Fibroblast of mammary gland (primary cell): ENCODE measurements at places on chromosomes 2 and 18.

GRCh38 chr2:14717131-14717530 is 84.6 kb downstream of the LRATD1 start:
- DNase-seq, result no peak

DNA sequence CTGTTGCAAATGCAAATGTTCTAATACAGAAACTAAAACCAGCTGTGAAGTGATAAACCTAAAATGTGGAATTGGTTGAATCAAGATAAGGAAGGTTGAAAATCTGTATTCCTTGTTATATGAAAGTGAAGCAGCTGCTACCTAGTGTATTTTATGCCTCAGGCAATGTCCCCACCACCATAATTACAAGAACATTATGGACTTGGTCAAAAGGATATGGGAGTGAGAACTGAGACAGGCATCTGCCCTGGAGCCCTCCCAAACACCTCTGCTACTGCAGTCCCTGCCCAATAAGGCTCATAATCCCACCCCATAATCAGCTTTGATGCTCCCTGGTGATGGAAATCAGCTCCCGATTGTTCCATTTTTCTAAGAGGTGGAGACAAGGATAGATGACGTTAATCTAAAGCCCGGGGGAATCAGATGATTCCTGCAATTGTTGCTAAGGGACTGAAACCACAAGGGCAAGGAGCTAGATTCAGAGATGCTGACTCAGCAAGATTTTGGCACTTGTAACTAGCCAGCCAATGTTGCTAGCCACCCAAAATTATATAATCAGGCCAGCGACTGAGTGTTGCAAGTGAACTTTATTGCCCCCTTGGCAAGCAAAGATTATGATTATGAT is 69.5 kb downstream of the EVA1A start:
- DNase-seq, result peak; percentile 89

DNA sequence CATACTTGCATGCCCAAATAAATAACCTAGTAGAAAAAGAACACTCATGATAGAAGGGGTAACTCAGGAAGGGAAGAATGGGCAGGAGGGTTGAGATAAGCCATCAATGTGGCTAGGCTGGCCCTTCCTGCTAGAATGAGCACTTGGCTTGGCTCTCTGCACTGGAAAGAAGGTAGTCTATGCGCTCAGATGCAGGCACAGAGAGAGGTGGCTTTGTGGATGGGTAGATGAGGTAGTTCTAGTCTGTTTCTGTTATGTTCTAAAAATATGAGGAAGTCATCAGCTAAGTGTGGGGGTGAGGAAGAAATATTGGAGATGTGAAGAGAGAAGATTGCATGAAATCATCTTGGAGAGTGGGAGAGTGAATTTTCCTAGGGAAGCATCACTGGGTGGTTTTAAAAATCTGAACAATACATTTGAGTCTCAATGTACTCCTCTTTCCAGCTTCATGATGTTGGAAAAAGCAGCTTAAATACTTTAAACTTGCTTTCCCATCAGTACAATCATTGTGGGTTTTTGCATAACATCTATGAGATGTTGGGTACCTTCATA is 357.1 kb downstream of the CNTNAP5 start:
- no peak for DNase-seq

DNA sequence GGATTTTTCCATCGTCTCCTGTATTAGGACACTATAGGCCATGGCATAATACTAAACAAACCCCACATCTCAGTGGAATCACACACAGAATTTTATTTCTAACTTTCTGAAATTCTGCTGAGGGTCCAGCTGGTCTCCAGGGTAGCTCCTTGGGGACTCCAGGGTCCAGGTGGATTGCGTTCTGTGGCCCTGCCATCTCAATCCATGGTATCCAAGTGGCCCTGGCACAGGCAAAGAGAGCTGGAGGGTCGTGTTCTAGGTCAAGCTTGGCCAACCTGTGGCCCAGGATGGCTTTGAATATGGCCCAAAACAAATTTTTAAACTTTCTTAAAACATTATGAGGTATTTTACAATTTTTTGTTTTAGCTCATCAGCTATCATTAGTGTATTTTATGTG is 134.6 kb downstream of the CTIF start:
- no peak for DNase-seq

DNA sequence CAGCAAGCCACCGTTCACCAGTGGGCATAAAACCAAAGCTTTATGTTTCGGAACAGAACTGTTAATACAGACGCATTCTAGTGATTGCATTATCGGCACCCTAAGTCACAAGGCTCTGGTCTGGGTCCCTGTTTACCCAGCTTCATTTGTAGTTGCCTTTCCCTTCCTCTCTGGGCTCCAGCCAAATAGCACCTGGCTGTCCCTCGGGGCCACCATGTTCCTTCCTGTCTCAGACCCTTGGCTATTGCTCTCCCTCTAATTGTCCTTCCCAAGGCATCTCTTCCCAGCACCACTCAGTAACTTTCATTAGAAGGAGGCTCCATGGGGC is 75.3 kb downstream of the SDC1 start:
- no peak for DNase-seq

- no peak for DNase-seq
Observed at GRCh38 chr18:23927821-23928746, 86.5 kb upstream of the TTC39C start.

DNA sequence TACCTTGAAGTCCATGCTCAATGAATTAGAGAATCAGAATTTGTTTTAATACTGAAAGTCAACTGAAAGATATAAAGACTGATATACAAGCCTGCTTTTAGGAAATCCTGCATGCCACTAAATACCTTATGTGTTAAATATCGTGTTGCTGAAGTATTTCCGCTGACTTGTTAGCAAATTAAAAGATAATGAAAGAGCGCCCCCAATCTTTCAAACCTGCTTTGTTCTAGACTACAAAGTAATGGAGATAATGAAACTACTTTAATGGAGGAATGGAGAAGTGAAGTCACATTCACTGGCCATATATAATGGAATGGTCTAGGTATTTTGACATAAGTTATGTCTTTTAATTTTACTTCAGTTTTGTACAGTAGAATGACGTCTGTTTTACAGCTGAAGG is 95.7 kb downstream of the ASXL3 start:
- DNase-seq, result peak; percentile 3

- no peak for DNase-seq
Observed at GRCh38 chr2:86791573-86791972, 860 bp upstream of the CD8A start.

GRCh38 chr2:85623991-85624390 is 8.0 kb downstream of the USP39 start:
- DNase-seq, result no peak

GRCh38 chr2:99640635-99641151 is 150.9 kb upstream of the REV1 start:
- no peak for DNase-seq

- DNase-seq, result no peak
Observed at GRCh38 chr2:145079641-145080040, 559.7 kb upstream of the ZEB2 start.

- no peak for DNase-seq
Observed at GRCh38 chr2:11831415-11831814, 85.0 kb downstream of the LPIN1 start.

DNA sequence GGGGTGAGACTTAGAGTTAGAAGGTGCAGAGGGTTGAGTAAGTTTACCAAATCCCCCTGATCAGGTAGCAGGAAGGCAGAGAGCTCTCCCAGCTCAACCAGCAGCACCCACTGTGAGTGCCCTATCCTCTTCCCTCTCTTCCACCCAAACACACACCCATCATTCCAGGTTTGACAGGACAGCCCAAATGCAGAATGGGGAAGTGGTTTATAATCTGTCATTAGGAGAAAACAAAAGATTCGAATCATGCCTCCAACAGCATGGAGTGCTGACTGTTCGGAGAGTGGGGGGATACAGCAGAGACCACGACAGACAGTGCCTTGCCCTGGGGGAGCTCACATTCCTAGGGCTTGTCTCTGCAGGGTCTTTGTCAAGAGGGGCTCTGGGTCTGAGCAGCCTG is 11.7 kb downstream of the CXCR2 start:
- no peak for DNase-seq

- no peak for DNase-seq
Observed at GRCh38 chr2:11990576-11990975, 244.1 kb downstream of the LPIN1 start.

DNA sequence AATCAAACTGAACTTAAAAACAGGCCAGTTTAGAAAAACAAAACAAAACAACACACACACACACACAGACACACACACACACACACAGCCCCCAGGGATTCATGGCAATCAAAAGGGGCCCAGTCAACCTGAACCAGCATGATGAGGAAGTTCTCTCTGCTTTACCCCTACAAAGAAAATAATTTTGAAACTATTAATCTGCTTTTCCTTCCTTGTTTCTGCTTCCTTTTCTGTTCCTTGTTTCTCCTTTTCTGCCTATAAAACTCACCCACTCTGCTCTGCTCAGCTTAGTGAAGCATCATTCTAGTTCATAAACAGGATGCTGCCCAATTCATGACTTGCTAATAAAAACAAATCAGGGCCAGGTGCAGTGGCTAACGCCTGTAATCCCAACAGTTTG is 203.1 kb downstream of the RAB3GAP1 start:
- peak; percentile 2 for DNase-seq

DNA sequence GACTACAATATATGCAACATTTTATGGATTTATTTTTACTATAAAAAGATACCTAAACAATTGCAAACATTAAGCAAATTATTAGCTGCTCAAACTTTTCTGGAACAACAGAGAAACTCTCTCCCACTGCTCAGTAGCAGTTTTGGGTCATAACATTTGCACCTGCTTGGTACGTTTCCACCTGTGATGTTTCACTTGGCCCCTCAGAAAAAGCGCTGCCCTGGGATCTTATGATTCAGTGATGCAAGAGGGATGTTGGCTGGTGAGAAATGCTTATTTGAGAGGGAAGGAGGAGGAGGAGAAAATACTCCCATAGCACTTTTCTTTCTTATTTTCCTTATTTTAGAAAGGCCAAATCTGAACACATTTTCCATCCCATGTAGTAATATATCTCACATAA is 9.2 kb downstream of the IRS1 start:
- no peak for DNase-seq

DNA sequence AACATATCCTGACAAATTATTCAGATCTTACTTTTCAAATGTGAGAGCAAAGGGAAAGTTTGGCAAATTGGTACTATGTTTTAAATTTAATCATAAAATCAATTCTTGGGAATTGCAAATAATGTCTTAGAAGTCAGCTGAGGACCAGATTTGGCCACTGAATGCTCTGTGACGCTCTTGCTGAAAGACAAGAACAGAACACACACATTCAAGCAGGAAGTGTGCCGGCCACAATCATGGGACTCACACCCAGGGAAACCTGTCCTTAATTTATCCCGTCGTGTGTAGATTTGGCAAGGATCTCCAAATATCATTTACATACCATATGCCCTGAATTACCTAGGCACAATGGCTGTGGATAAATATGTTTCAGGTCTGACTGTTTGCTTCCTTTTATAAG is 253.1 kb downstream of the TCF4 start:
- DNase-seq, result no peak

- DNase-seq, result no peak
Observed at GRCh38 chr2:157460897-157461296, 17.0 kb upstream of the CYTIP start.

GRCh38 chr2:36354811-36355150 is 797 bp upstream of the CRIM1 start:
- DNase-seq, result no peak

- DNase-seq, result peak; percentile 90
Observed at GRCh38 chr2:10122500-10123280, at the start of gene RRM2. Gene RRM2 (plus strand): TSS chr2:10122739. CDS start chr2:10122799, 60 bp downstream.

DNA sequence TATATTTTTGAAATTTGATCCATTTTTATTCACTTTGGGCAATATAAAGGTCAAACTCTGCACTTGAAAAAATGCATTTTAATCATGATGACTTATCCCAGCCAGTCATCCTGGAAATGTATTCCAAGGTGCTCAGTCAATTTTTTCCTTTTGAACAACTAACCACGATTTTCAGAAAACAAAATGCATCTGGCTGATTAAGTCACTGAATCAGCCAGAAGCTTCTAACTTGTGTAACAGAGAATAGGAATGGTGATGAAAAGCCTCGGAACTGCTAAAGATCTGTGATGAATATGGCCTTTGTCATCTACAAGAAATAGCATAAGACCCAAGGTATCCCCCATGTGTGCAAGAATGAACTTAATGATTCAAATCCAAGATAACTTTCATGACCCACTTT is 572.7 kb downstream of the EPHA4 start:
- DNase-seq, result peak; percentile 12

- DNase-seq, result no peak
Observed at GRCh38 chr2:122389694-122390093, 634.2 kb downstream of the TSN start.

DNA sequence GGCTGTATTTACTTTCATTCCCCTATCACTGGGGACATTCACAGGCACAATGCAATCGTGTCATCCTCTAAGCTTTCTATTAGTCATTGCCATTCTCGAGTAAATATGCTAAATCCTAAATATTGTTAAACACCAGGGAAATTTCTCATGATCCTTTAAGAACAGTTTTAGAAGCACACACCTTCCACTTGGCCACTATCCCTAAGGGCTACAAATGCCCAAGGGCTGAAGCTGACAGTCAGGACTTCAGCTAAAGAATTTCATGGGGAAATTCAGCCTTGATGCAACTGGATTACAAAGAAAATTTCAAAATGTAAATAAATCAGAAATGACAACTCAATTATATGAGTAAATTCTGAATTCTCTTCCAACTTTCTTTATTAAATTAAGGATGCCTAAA is 163.1 kb upstream of the PID1 start:
- DNase-seq, result peak; percentile 51

GRCh38 chr2:127086990-127087790 is 19.8 kb downstream of the BIN1 start:
- peak; percentile 93 for DNase-seq

- DNase-seq, result no peak
Observed at GRCh38 chr18:48661421-48661820, 122.6 kb downstream of the CTIF start.

DNA sequence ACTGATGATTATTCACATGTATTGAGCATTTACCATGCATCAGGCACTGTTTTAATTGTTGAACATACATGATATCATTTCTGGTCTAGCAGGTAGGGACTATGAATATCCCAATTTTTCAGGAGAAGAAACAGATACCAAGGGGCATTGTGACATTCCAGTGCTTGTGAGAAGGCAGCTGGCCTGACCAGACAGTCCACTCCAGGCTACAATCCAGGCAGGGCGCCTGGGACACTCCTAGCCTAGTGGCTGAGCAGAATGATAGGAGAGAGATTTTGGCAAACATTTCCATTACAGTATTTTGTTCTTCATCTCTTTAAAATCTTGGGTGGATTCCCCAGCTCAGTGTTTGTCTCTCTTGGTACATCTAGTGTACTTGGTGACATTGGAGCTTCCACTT is 24.9 kb downstream of the ZNF892 start:
- DNase-seq, result no peak
